RKO (cell line): ENCODE measurements at places on chromosomes 16 and 17.

DNA sequence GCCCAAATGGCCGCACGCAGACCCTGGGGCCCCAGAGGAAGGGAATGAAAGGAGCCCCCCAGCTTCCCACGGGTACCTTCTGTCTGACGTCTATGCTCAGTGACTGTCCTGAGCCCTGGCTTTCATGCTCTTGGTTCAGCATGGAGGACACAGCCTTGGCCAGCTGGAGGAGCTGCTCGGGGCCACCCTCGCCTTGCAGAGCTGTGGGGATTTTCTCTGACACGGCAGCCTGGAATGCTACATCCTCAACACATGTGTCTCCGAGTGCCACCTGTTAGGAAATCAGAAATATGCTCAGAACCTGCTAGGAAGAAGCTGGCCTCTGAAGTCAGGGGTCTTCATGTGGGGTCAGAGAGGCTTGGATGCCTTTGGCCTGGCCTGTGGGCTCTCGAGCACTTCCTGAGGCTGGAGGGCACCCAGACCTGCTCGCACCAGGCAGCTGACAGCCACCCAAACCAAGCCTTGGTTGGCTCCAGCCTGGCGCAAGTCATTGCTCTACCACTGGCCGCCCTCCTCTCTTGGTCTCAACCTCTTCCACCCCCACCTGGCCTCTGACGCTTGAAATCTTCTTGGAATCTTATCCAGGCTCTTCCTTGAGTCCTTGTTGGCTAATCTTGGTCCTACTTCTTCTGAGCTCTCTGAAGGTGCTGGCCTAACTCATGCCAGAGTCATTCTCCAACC lies 63.7 kb upstream of the BCO1 start:
- DNase-seq, result no peak

GRCh38 chr17:82320956-82321927 lies 3.8 kb upstream of the CD7 start:
- no peak for DNase-seq

- no peak for DNase-seq
These were observed 2.4 kb downstream of the USH1G start for GRCh38 chr17:74920642-74921025.

DNA sequence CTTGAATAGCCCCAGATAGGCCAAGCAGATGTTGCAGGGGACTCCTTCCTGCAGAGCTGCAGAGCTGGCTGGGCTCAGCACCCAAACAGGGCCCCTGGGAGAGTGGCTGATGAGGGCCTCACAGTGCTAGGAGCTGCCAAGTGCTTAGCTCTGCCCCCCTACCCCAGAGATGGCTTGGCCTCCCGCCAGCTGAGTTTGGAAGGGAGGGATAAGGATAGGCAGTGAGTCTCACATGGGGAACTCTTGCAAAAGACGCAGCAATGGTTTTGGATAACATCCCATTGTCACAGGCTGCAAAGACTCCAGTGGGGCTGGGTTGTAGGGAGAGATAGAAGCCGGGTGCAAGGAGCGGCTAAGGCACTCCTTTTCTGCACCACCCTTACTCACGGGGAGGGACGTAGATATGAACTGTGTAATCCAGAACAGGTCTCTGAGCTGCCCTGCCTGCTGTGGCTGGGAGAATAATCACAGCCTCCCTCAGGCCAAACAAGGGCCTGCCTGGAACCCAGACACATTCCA lies 52.9 kb upstream of the MAF start:
- DNase-seq, result no peak

DNA sequence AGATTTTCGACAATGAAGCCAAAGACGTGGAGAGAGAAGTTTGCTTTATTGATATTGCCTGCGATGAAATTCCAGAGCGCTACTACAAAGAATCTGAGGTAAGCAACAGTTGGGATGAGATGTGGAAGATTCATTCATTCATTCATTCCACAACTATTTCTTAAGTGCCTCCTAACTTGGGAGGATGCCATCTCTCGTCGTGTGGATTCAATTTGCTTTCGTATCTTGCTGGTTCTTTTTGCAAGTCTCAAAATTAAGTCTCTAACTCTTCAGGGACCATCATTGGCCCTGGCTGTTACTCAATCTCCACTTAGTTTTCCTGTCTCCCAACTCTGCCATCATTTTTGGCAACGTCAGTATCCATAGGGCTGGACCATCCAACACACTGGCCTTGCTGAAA lies 85.6 kb upstream of the NOL11 start:
- DNase-seq, result no peak

DNA sequence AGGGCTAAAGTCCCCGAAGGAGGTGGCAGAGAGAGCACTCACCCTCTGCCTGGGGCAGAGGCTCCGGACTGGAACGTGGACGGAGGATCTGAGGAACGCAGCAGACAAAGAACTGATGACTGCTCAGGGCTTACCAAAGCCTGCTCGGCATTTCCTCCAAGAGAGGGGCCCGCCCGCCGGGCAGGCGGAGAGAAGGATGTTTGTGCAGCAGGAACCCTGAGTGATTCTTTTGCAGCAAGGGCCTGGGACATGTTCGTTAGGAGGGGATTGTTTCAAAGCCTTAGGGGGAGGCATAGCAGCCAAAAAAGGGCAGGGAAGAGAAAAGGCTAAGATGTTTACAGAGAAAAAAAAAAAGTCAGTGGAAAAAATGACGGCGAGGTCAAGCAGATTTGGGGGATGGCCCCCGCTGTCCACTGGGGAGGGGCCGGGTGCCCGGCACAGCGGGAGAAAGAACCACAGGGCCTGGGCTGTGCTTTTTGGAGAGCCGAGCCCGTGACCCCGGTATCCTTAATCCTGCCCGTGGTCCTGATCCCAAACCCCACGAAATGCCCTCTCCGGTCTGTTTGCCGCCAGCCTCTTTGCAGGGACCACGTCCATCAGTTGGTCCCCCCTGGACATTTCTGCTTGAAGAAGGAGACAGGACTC lies 129.3 kb downstream of the NTN1 start:
- DNase-seq, result no peak

DNA sequence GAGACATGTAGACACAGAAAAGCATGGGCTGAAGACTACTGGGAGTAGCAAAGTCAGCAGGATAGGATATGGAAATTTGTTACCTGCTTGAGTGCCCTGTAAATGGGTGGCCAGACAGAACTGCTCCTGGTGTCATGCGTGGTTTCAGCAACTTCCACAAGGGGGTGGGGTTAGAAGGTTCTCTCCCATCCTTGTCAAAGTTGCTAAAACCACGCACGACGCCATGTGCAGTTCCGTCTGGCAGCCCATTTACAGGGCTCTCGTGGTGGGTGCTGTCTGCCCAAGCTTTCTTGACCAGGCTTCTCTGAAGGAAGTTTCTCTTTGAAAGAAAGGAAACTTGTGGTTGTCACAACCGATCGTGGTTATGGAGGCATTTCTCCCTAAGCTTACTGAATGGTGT lies 6.9 kb upstream of the DBNDD1 start:
- DNase-seq, result no peak

- no peak for DNase-seq
These were observed 42.2 kb downstream of the CCDC57 start for GRCh38 chr17:82170412-82170961.

DNA sequence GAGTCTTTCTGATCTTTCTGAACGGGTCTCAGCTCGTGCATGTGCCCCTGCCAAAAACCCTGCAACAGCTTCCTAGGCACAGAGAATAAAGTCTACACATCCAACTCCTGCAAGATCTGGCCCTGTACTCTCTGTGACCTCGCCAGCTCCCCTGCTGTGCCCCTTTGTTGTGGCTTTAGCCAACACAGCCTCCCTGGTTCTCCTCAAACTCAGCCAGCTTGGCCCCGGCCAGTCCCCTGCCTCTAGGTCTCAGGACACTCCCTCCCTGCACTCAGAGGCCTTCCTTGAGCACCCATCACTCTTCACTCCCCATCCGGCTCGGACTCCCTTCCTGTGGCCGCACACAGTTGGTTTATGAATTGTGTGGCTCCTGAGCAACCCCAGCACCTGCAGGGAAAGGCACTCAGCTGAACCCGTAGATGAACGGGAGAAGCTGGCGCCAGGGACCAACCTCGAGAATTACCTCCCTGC lies 1.4 kb downstream of the CEP131 start:
- no peak for DNase-seq

DNA sequence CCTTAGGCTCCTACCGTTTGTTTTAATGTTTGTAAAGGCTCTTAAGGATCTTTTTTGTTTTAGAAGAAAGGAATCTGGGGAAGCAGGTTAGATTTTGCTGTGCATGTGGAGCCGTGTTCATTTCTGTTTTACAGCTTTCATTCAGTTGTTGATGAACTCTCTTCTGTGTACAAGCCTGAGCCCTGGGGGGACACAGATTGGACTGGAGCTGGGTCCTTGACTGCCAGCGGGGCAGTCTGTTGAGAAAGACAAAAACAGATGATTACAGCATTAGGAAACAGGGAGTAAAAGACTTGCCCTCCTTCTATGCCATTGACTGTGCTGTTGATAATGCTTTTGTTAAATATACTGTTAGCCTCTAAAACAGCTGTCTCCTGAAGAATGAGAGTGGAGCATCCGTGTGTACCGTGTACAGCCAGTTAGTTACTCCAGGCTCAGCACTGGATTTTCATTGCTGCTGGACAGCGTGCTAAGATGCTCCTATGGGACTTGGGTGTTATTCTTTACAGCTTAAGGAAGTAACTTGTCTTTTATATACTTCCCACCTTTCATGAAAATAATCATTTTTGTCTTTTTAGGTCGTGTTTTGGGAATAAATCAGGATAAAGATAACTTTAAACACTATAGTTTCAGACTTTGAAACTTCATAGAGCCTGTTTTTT lies 3.2 kb downstream of the MAP1LC3B start:
- no peak for DNase-seq

DNA sequence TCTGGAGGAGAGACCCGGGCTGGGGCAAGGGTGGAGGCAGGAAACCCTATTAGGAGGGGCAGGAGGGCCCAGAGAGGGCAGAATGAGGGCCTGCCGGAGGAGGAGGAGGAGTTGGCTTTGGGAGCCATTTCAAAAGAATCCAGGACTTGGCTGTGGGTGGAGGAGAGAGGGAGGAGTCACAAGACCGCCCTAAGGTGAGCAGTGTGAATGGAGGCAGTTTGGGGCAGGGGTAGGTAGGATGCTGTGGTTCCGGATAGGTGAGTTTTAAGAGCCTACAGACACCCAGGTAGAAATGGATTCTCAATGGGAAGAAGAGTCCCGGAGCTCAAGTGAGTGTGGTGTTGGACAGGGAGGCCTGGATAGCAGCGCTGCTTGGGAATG lies 80.3 kb downstream of the ARHGAP23 start:
- no peak for DNase-seq

- DNase-seq, result no peak
These were observed 56.8 kb downstream of the OTOA start for GRCh38 chr16:21720533-21720932.

DNA sequence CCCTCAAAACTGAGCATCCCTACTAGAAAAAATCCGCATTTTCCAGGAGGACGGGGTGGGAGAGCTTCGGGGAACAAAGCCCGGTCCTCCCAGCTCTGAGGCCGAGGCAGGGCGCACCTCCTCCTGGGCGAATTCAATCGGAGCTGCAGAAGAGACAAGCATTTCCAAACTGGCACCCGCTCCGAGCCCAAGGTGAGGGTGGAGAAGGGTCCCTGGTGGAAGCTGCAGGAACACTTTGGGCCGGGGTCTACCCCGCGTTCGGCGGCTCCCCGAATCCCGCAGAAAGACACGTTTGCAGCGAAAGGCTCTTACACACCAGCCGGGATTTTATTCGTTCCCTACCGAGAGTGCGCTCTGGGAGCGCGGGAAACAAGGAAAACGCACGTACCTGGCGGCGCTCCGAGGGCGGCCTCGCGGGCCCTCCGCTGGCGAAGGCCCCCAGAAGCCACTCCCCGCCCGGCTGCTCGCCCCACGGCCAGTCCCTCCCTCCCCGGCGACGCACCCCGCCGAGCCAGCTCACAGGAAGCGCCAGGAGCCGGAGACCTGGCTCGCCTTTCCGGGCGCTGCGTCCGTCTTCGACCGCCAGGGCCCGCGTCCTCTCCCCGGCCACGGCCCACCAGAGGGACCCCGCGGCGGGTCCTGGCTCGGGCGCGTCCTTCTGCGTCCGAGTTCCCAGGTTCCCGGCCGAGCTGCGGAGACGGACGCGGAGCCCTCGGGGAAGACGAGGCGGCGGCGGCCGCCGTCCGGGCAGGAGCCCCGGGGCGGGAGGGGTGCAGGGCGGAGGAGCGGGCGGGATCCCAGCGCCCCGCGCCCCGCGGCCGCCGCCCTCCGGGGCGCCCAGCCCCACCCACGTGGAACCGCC lies 49.8 kb upstream of the BAHCC1 start:
- DNase-seq, result peak; percentile 87

GRCh38 chr16:3681206-3681605 lies 26.7 kb downstream of the DNASE1 start:
- no peak for DNase-seq

DNA sequence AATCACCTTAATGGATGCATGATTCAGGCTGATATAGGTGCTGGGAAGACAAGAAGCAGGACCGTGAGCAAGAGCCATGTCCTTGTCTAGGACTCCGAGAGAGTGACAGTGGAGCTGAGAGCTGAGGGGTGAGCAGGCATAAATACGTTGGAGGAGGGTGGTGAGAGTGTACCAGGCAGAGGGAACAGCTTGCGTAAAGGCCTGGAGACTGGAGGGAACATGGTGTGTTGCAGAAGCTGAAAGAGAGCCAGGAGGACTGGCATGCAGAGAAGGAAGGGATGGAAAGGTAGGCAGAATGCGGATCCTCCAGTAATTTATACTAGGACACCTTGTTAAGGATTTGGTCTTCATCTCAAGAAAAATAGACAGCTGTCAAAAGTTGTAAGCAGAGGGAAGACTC lies 653.2 kb downstream of the HS3ST4 start:
- no peak for DNase-seq

DNA sequence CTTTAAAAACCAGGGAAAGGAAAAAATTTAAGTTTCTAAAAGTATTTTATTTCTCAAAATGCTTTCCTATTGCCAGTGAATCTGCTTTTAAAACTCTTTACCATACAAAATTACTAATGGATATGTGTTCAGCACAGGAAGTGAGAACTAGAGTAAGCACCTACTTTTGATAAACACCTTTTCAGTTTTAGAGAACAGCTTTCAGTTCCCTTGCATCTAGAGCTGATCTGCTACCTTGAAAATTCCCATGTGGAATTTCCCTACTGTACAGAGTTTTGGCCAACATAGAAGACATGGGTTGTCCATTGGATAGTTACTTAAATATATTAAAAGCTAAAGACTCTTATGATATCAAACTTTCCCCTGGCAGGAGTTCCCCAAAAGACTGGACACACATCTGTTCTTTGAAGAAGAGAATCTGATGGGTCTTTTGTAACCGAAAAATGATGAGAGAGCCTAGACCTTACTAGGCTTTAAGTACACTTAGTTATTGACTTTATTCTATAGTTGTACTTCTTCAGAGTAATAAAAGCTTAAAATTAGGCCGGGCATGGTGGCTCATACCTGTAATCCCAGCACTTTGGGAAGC lies 112.1 kb upstream of the CNTNAP4 start:
- no peak for DNase-seq

- peak; percentile 49 for DNase-seq
These were observed 12.6 kb downstream of the THRA start for GRCh38 chr17:40075201-40075941.

DNA sequence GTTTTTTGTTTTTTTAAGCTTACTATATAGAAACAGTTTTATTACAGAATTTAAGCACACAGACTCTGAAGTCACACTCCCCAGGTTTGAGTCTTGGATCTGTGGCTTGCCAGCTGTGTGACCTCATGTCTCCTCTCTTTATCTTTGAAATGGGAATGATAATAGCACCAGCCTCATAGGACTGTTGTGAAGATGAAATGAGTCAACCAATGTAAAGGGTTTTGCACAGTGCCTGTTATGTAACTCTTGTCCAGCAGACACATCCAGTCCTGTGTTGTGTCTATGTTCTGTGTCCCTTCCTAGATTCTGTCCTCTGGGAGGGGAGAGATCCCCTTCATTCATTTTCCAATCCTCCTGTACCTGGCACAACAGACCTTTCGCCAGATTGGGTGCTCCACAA lies 3.1 kb upstream of the CPD start:
- DNase-seq, result peak; percentile 25
